Nephron progenitor cell (in vitro differentiated cells): ENCODE measurements at places on chromosomes 2 and 18.

DNA sequence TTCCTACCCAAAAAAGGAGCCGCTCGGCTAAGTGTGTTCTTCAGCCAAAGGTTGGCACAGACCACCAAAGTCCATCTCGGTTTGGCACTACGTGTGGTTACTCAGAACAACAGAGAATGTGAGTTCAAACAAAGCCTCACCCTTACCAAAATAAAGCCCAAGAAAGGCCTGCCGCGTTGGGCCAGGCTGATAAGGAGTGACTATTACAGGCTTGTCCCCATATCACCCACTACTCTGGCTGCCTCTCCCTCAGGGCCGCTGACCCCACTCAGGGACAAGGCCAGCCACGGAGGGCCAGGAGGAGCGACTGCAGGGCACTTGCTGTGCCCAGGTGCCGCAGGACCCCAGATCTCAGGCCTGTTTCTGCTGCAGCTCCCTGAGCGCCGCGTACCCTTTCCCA is 13.8 kb downstream of the HS1BP3 start:
- no peak for DNase-seq

GRCh38 chr2:8720741-8721140 is 38.9 kb downstream of the ID2 start:
- no peak for DNase-seq

DNA sequence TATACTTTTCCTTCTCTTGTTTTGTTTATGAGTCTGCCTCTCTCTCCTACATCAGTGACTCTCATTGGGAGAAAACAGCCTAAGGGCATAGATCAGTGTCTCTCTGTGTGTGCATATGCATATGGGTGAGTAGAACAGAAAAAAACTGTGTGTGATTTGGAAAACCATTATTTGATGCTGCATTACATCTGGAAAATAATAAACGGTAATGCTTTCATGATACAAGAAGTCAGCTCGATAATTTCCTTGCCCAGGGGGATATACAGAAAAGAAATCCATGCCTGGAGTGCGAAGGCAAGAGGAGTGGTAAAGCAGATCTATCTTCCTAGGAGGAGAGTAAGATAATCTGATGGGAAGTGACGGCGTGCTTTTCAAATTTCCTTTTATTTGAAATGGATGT is 221.5 kb upstream of the LYPD1 start:
- no peak for DNase-seq

DNA sequence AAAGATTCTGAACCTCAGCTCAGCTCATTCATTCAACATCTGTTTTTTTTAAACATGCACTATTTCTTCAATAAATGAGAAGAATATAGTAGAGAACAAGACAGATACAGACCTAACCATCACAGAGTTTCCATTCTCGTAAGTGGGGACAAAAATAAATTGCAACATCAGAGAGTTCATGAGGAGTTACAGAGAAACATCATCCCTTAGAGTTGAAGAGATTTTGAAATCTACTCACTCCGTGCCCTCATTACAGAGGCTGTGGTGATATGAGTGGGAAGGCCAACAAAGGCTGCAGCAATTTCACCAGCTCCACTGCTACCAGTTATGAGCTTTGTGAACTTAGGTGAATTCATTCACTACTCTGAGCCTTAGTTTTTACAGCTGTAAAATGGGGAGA is 399.3 kb downstream of the BCL11A start:
- DNase-seq: no peak

- no peak for DNase-seq
These were observed 677.5 kb downstream of the NYAP2 start for GRCh38 chr2:226077031-226077430.

DNA sequence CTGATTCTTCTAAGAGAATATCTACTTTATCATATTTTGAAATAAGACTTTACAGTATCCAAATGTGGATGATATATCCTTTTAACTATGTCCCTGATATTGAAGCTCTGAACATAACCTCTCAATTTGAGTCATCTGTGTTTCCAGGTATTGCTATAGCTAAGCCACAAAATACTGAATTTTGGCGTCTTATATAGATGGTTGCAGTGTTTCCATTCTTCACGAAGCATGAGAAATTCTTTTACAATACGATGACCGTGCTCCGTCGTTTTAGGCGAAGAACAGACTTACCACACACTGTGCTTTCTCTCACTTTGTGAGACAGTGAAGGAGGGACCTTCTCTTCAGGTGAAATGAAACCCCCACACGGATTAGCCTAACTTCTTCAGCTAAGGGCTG is 45.3 kb downstream of the LRRFIP1 start:
- DNase-seq: no peak

- no peak for DNase-seq
These were observed 83.9 kb downstream of the TPO start for GRCh38 chr2:1497122-1497611.

DNA sequence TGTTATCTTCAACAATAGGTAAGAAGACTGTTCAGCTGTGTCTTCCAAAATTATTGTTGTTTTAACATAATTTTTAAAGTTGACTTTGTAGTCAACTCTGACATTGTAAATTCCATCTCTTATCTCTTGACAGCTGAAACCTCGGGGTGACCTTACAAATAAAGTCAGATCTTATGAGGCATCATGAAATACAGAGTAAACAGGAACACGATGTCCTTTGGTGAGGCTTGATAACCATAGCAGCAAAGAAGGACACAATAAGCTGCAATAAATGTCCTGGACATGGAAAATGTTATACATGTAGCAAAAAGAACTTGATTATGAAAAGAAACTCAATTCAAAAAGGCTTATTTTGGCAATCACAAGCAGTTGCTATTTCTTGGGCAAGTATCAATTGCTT is 618.9 kb upstream of the SLC39A10 start:
- no peak for DNase-seq

DNA sequence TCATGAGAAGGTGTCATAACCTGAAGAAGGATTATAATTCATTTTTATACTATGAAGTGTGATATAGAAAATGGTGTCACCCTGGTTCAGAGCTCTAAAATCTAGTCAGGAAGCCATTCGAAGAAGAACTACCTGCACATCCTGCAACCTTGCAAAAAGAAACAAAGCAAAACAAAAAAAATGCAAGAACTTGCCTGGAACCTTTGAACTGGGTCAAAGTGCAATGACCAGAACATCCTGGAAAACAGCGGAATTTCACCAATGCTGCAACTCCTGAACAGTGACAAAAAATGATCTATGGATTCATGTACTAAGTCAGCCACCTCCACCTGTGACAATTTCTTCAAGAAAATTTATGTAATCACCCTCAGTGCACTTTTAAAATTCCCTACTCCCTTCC is 1083.3 kb upstream of the GYPC start:
- no peak for DNase-seq

DNA sequence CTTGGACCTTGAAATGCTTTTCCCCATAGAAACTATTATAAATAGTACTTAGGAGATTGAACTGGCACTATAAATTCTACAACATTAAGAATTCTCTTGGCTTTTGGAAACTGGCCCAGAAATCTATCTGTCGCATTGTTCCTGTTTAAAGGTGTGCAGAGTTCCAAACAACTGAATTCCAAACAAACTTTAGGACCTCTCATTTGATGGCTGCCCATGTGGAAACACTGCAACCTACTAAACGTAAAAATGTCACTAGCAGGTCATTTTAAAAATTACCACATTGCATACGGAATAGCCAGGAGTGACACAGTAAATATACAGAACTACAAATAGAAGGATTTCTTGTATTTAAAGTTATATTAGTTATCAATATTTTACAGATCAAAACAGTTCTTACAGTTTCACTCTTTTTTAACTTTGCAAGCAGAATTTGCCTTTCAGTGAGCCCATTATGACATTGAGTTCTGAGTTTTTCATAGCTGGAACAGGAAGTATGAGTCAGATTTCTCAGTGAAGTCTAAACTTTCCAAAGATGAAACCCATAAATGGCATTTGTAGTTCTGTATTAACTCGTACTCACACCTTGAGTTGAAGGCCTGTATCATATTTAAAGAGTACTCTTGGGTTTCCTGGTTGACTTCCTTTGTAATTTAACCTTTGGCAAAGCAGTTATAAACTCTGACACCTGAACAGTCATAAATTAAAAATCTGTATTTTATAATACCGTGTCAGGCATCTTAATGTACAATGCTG is 142.3 kb upstream of the BOD1L2 start:
- no peak for DNase-seq

- DNase-seq: no peak
These were observed 247.9 kb upstream of the NT5C1B start for GRCh38 chr2:18837240-18837639.

DNA sequence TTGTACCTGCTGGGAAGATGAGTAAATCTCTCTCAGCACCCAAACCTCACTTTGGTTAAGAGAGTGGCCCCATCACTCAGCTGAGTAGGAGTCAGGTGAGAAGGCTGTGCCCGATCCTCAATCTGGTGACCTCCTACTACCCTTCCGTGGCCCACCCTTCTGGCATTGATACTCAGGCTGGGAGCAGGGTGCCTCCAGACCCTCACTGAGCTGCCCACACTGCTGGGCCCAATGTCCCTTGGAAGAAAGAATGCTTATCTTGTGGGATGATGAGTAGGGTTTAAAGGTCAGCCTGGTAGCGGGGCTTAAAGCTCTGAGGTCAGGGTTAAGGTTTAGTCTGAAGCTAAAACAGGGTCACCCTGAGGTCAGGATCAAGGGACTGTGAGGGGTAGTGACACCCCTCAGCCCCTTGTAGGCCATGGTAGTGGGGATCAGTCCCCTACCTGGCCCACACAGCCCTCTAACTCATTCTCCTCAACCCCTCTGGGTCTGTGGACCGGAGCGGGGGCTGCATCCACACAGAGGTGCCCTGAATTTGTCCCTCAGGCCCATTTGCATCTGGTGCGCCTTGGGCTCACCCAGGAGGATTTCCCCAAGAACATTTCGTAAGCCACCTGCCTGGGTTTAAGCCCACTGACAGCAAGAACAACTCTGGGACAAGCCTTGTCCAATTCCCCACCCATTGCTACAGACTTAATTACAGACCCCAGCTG is 123.8 kb downstream of the CYP26B1 start:
- DNase-seq: no peak

DNA sequence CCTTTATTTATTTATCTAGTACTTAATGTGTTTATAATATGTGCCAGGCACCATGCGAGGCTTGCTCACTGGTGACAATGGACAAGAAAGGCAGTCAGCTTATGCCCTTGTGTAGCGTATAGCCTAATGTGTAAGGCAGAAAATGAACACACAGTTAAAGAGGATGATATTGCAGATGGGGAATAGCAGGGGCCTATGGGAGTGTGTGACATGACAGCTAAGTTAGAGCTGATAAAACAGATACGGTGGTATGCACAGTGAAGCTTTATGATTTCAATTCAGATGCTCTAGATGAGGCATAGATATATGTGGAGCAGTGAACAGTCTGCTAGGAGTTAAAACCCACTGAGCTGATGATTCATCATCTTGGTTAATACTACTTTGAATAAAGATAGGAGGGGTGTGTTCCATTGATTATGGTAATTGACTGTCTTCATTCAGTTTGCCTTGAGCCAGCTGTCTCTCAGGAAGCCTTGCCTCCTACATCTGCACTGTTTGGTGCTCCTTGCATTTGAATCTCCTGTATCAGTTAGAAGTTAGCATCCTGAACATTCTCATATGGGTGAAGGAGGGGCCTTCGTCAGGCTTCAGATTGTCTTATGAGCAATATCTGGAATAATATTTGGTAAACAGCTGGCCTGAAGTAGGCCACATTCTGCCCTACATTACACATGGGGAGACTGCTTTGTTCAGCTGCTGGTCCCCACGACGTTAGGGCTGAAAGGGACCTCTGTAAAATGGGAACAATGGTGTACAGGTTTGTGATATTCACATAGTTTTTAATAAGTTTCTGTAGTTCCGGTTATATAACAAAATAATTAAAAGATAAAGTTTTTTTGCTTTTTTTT is 13.2 kb downstream of the MAP4K4 start:
- no peak for DNase-seq

- no peak for DNase-seq
These were observed 419.3 kb upstream of the ACVR2A start for GRCh38 chr2:147425437-147426029.

GRCh38 chr18:21265971-21266673 is 24.1 kb downstream of the GREB1L start:
- DNase-seq: no peak

DNA sequence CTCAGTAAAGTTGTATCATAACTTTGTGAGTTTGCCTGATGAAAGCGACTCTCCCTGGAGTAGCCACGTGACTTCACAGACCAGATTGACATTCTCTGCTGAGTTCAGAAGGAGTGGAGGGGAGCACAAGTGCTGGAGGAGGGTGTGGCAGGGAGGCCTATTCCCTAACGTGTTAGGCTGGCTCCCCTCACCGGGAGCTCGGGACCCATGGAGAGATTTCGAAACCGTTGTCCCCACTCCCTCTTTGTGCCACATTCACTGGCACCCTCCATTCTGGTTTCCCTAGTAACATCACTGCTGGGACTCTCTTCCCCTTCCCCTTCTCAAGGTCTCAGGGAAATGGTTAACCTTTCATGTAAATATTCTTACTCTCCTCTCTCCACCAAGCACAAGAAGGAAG is 279.9 kb downstream of the ALPK2 start:
- no peak for DNase-seq

- no peak for DNase-seq
These were observed 31.2 kb downstream of the ITGB6 start for GRCh38 chr2:160168878-160169277.

- no peak for DNase-seq
These were observed 77.7 kb downstream of the KCTD18 start for GRCh38 chr2:200431996-200432705.

- DNase-seq: no peak
These were observed 23.2 kb upstream of the SLC35F6 start for GRCh38 chr2:26740890-26741302.

DNA sequence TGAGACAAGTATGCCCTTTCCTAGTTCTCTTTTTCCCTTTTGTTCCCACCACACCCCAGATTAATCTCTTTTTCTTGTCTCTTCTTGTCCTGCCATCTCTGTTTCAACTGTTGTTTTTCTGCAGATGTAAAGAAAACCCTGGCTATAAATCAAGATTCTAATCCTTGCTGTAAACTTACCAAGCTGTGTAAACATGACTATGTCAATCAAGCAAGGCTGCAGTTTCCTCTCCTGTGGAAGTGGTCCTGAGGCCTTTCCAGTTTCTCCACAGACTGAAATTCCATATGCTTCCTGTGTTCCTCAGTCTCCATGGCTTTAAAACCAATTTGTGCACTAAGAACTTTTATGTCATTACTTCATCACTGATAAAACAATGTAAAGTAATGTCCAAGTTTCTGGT is 288.8 kb upstream of the PIK3C3 start:
- DNase-seq: no peak

DNA sequence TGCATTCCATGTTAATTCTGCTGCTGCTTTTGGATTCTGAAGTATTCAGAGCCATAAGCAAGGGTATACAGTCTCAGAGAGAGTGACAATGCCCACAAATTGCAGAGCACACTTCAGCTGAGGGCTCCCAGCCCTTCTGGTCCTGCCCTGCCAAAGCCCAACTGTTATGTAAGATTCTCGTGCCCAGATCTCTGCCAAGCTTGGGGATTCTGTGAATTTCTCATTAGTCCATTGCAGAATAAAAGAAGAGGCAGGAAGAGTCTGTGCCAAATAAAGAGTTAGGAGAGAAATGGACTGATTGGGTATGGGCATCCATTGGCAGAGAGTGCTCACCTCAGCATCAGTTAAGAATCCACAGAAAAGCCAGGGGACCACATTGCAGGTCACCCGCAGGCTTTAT is 112.0 kb upstream of the PNPT1 start:
- DNase-seq: no peak

- no peak for DNase-seq
These were observed 98.6 kb downstream of the HDAC4 start for GRCh38 chr2:239302083-239302807.
